ENCODE measurements at places on chromosomes 7 and 10.

DNA sequence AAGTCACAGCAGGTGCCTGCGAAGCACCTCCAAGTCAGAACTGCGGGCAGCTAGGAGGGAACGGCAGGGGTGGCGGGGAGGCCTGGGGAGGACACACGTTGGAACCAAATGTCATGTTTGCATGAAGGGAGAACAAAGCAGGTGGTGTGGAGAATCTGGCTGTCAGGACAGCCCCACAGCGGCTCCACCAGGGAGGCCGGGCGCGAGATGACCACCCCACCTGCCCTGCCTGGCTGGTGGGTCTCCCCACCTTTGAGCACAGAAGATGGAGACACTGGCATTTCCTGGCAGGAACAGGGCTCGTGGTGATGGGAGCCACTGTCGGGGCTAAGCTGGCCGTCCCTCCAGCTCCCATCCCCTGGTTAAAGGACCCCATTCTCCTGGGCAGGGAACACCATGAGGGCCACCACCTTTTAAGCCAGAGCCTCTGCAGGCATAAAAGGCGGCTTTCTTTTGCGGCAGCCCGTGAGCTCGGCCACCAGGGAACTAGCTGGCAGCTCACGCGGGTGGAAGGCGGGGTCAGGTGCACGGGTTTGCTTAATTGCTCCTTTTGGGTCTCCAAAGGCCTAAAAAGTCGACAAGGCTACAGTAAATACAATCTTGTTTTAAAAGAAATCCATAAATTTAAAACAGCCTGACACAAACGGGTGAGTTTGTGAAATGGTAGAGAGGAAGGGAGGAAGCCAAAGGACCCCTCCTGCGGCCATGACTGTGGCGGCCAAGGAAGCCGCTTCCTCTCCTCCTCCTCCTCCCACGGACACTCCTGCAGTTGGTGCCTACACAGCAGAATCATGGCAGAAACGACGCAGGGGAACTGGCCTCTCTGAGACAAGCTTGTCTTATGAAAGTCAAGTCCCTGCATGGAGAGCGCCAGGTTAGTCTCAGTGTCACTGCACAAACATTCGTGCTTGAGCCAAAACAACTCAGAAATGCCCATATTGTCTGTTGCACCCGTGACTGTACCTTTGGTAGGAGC lies 213.8 kb downstream of the DNAJB6 start:
- no peak for DNase-seq

DNA sequence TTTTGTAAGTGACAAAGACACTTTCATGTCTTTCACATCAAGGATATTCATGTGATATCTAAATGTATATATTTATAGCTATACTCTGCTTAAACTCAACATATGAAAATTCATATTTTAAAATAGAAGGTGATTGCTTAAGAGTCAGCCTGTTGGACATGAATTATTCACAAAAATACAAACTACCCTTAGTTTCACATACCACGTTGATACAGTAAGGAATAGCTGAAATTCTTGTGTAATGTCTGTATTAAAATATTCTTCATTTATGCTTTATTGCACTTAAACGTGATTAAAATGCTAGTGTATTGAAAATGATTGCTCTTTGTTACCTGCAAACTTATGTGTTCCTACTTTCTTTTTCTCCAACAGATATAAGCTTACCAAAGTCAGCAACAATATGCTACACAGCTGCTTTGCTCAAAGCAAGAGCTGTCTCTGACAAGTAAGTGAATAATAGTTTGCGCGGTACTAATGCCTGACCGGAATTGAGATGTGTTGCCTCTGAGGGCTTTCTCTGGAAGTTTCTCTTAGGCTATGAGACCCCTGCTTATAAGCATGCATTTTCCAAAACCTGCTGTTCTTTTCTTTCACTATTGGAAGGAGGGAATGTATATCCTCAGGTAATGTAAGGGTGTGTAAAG lies 133.8 kb downstream of the WNT2 start:
- no peak for DNase-seq

- no peak for DNase-seq
Observed at GRCh38 chr10:22825841-22826240, 102.0 kb upstream of the ARMC3 start.

GRCh38 chr7:135713836-135714470 lies 14.0 kb downstream of the SLC13A4 start:
- no peak for DNase-seq

DNA sequence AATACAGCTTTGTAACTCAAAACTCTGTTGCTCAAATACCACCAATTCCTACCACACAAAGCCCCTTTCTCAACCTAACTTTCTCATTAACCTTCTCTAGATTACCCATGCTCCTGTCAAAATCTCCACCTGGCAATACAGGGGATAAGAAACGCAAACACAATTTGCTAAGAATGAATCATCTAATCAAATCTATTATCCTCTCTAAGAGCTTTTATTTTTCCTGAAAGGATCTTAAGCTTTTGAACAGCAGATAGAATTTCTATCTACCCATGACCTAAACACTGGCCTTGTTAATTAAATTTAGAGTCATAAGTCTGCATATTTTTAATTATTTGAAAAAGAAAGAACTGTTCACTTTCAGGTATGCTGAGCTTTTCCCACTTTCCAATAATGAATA lies 98.3 kb downstream of the HBP1 start:
- DNase-seq = no peak

- DNase-seq = peak; percentile 31
Observed at GRCh38 chr10:112314822-112315474, 31.7 kb downstream of the TECTB start.

DNA sequence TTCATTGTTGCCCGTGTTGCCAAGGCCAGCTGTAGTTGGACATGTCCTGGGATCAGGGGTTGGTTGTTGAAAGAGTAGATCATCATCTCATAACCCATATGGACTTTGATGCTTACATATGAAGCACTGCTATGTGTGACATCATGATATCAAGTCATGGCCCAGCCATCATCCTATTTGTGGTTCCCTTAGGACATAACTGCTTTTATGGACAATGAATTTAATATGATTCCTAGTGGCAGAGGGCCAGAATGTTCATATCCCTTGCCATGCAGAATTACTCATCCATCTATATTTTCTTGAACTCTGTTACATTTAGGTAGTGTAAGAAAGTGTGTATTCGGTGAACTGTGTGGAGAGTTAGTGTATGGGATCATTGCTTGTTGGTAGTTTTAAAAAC lies 343.9 kb upstream of the LRGUK start:
- no peak for DNase-seq

DNA sequence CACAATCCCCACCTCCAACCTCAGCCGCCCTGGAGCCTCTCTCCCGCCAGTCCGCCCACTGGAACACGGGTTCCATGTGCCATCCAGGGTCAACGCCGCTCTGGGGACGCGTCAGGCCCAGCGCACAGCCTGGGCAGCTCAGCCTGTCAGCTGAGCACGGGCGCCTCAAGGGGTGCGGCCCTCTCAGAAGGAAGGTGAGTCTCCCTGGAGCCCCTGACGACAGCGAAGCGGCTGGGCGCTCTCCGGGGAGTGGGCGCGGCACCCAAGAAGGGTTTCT lies 1.2 kb upstream of the SLC18A3 start:
- no peak for DNase-seq

DNA sequence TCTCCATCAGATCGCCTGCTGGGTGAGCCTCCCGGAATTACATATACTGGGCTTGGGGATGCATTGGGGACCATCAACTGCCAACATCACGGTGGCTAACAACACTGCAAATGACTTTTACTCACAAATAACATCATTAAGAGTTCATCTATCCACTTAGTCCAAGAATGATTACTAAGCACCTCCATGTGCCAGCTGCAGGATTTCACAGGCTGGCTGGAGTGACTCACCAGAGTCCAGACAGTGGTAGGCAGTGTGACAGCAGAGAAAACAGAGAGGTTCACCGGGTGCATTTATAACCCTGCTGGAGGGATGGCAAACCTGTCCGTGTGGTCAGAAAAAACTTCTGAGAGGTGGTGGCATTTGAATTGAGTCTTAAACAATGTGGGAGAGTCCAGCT lies 3.2 kb upstream of the IGFBP3 start:
- no peak for DNase-seq

Measured in NCI-H1105 treated with DMSO at 0.1 percent for 48 hours (cell line).